AG09319 (cell line): ENCODE measurements at places on chromosomes 4 and X.

DNA sequence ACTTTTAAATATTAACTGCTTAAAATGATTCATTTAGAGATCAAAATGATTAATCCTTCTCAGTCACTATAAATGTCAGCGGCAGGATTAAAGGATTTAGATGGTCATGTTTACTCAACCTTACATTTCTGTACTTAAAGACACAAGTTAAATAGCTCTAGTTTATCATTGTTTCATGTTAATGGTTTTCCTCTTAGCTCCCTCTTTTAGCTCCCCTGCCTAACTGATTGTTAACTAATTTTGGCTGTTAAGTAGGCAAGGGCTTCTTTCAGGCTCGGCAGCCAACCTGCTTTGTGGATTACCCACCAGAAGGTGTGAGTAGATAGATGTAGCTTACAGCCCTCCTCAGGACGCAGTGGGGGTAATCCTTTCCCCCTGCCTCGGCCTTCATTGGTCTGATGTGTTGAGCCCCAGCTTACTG is 96.0 kb downstream of the TENM3 start:
- no peak for DNase-seq

DNA sequence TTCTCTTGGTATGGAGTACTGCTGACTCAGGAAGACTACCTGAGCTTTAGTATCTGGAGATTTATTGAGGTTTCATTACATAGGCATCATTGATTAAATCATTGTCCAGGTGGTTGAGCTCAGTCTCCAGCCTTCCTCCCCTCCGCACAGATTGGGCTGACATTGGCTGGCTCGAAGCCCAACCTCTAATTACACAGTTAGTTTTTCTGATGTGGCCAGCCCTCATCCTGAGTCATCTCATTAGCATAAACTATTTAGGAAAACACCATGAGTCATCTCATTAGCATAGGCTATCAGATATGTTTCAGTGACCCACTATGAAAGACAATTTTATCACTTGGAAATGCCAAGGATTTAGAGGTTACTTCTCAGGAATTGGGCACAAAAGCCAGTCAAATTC is 93.9 kb upstream of the ANKRD50 start:
- DNase-seq: no peak

DNA sequence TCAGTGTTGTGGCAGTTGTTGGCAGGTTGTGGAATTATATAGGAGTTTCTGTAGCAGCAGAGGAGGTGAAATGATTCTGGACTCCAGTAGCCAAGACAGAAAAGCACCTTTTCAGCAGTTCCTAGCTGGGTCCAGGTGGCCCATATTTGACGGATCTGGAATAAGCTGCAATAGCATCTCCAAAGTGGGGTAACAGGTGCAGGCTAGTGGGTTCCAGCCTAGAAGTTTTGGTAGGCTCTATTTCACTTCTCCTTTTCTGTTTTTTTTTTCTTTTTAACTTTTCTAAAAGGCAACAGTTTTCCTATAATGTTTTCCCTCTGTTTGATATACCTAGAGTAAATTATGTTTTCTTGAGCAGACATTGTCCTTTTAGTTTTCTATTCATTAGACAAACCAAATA is 392.5 kb downstream of the C4orf33 start:
- DNase-seq: no peak

DNA sequence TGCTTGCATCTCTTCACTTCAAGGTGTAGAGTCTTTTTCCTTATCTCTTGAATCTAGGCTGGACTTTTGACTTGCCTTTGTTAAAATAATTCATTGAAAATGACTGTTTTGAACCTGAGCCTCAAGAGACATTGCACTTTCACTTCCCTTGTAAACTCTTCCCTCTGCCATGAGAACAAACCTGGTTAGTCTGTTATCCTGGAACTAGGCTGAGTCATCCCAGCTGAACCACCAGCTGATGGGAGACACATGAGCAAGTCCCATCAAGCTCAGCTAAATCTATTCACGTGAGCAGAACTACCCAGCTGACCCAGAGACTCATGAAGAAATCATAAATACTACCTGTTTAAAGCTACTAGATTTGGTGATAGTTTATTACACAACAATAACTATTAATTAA is 202.3 kb upstream of the CENPE start:
- no peak for DNase-seq

GRCh38 chrX:48461830-48462229 is 8.2 kb downstream of the SLC38A5 start:
- DNase-seq: no peak

- no peak for DNase-seq
Observed at GRCh38 chr4:189202869-189203271, 737.8 kb upstream of the FRG1 start.

DNA sequence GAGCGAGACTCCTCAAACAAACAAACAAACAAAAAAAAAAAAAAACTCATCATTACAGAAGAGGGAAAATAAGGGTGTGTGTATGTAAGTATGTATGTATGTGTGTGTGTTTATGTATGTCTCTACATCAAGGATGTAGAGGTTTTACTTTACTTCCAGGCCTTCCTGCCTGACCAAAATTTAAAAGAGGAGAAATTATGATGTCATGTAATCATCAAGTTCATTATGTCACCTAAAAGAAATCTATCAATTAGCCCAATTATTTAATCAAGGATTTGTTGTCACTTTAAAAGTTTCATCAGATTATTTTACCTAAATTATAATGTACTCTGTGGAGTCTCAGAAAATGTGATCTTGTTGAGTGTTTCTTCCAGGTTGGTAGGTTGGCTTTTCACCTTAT is 21.6 kb downstream of the GUCY1A1 start:
- no peak for DNase-seq

- no peak for DNase-seq
Observed at GRCh38 chrX:153723351-153724251, 586 bp downstream of the BCAP31 start.

DNA sequence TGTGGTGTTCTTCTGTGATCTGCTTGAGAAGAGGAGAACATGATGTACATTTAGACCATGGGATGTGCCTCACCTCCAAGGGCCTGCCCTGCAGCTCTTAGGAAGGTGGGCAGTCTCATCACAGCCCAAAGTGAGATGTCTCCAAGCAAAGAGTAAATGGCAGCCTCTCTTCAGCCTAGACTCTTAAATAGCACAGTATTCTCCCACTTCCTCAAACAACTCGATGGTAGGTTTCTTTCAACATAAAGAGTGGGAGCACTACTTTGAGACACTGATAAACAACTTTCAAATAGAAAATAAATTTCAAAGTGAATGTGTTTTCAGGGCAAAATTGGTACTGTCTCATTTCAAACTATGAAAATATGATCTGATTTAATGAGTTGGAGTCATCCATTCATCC is 35.2 kb downstream of the EDNRA start:
- no peak for DNase-seq

DNA sequence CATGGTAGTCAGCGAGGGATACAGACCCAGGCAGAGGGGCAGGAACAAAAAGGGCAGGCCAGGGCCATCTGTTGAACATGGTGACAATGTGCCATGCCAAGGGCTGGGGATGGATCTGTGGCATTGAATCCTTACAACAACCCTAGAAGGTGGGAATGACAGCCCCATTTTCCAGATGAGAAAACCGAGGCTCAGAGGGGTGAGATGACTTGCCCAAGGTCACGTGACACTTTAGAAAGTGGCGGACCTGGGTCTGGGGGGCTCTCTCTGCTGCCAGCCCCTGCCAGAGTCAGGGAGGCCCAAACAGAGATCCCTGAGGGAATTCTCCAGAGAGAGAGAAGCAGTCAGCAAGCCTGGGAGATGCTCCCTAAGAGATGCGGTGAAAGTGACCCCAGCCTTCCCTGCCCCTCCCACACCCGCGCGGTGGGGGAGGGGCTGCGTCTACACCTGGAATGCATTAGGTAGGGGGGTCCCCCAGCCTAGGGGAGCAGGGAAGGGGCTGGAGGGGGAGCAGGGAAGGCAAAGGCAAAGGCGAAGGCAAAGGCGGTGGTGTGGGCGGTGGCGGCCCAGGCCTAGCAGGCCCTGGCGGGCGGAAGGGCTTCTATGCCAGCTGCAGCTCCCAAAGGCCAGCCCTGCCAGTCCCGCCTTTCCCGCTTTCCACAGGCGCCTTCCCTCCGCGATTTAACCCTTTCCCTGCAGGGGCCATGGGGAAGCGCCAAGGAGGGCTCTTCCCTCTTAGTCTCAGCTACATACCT is 13.0 kb downstream of the FGD1 start:
- DNase-seq: no peak

DNA sequence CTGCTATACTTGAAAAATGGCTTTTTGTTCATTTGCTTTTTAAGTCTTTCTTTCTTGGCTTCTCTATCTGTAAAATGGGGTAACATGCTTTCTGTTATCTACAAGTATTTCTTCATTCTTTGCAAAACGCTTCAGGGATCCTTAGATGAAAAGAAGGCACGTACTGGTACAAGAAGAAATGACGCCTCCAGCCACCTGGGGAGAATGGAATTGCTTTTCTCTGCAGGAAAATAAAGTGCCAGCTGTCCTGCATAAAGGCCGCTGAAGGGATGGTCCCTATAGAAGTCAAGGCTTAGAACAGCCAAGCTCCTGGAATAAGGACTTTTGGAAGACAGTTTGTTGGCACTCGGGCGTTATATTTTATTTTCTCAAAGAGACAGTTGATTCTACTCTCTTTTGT is 210.8 kb upstream of the RASGEF1B start:
- no peak for DNase-seq

DNA sequence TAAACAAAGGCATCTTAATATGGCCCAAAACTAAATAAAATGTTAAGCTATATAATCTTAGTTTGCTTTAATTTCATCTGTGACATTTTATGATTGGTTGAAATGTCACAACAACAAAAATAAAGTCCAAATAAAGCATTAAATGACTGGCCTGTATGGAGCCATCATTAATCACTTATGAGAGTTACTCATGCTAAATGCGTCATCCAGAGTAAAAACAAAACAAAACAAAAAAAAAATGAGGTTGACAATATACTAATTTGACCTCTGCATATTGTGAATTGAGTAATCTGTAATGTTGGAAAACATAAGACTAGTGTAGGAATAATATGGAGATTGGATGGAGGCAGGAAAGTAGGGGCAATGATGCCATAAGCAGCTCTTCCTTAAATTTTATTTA is 139.7 kb downstream of the MAPK10 start:
- no peak for DNase-seq

DNA sequence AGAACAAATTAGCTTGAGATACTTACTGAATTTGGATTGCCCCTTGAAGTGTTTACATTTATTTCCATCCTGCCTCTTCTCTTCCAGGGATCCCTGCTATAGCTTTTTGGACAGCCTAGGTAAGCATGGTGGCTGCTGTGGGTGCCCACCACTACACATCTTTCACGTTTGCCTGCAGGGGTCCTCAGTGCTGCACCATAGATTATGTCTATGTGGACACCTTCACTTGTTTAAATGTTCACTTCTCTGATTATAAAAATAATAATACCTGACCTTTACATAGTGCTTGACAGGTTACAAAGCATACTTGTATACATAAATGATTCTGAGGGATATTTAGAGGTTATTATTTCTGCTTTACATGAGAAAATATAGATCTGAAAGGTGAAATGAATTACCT is 67.9 kb upstream of the SLC4A4 start:
- DNase-seq: no peak

- DNase-seq: no peak
Observed at GRCh38 chr4:173426064-173426463, 27.1 kb upstream of the SCRG1 start.

DNA sequence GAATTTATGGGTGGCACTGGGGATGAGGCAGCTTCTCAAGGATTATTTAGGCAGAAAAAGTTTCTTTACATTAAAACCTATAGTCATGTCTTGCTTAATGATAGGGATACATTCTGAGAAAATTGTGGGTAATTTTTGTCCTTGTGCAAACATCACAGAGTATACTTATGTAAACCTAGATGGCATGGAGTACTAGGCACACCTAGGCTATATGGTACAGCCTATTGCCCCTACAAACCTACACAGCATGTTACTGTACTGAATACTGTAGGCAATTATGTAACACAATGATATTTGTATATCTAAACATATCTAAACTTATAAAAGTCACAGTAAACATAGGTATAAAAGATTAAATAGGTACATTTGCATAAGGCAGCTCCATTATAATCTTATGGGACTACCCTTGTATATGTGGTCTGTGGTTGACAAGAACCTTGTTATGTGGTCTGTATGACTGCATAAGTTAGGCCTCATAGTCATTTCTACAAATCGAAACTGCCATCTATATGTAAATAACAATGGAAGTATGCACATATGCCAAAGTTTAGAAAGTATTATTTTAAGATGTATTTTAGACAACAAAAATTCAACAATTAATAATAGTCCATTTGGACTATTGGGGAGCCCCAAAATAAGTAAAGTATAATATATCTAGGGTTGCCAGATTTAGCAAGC is 87.3 kb downstream of the CFAP299 start:
- DNase-seq: no peak
